ENCODE measurements at places on chromosomes 16 and 17.

DNA sequence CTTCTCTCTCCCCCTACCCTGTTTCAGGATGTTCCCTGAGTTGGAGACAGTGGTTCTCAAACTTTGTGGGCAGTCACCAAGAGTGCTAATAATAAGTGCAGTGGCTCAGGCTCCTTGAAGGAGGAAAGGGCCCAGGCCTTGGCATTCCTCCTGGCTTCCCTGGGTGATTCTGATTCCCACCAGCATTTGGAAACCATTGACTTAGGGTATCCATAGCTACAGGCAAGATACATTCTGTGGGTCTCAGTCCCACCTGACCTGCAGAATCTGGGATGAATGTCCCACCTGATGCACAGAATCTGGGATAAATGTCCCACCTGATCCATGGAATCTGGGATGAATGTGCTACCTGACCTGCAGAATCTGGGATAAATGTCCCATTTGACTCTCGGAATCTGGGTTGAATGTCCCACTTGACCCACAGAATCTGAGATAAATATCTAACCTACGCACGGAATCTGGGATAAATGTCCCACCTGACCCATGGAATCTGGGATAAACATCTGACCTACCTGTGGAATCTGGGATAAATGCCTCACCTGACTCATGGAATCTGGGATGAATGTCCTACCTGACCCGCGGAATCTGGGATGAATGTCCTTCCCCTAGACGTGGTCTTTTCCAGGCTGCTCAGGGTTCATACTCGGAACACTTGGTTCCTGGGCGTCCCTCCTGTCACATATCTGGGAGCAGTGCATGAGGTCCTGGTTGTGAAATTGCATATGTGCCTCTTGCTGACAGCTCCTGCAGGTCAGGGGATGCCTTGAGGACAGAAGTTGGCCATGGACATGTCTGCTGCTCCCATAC is 136.7 kb upstream of the HS3ST2 start:
- no peak for DNase-seq

DNA sequence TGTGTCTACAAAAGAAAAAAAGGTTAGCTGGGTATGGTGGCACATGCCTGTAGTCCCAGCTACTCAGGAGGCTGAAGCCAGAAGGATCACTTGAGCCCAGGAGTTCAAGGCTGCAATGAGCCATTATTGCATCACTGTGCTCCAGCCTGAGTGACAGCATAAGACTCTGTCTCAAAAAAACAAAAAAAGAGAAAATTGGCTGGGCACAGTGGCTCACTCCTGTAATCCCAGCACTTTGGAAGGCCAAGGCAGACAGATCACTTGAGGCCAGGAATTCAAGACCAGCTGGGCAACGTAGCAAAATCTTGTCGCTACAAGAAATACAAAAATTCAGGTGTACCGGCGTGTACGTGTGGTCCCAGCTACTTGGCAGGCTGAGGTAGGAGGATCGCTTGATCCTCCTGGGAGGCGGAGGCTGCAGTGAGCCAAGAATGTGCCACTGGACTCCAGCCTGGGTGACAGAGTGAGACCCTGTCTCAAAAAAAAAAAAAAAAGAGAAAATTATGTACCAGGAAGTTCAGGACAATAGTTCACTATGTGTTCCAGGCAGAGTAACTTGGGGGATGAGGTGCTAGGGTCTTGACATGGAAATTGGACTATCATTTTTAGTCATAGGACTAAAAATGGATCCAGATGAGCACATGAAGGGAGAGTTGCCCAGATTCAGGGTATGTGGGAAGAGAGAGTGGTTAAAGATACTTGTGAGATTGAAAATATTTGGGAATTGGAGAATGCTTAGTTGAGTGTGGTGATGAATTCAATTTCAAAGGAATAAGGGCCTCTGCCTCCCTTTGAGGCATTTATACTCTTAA is 11.0 kb downstream of the ALDH3A2 start:
- no peak for DNase-seq

DNA sequence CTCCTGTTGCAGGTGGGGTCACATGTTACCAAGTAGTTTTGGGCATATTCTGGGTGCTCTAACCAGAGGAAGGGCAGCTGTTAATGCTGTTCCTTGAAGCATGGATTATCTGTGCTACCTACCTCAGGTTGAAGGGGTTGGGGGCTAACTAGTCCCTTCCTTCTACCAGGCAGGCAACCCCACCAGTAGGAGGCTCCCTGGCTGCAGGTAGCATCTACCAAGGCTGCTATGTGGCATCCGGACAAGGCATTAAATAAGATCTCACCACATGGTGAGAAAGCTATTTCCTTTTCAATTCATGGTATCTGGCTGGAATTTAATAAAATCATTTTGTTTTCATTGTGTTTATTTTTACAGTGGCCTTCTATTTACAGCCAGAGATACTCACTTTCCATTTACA is 62.5 kb downstream of the CACNG3 start:
- no peak for DNase-seq

- DNase-seq = peak; percentile 20
These were observed 62.9 kb downstream of the TMEM235 start for GRCh38 chr17:78294356-78294755.

GRCh38 chr16:72926177-72927070 is 121.5 kb downstream of the ZFHX3 start:
- DNase-seq = no peak
